ENCODE measurements at places on chromosomes 12 and 14. TPM values are rescaled to one million over a fixed set of nuclear protein-coding genes. Genes with fewer than 3 reads are reported as not detected.

- no peak for DNase-seq
These were observed 750.2 kb downstream of the TMEM121 start for GRCh38 chr14:106276326-106277267.

DNA sequence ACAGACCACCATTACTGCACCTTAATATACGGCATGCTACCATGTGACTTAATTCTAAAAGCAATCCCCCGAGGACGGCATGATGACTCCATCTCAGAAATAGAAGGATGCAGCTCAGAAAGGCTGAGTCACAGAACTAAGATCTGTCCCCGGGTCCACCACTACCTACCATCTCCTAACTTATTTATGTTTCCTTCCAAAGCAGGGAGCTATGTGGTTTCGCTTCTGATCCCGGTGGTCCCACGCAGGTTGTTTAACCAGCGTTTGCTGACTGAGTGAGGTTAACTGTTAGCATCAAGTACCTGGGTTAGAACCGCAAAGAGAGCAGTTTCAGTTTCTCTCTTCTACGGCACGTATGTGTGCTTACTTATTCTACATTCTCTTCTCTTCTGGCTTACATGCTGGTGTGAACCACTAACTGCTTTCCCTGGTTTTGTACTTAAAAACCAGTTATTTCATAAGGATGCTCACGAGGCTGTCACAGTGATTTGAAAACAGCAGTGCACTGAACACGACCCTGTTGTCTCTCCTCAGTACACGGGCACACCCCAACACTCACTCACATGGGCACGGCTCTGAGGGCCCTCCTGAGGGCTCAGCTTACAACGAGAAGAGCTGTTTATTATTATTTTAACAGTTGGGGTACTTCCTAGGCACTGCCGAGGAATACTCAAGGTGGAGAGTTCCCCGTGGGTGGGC, 66.7 kb downstream of the CCDC88C start:
- DNase-seq: no peak

DNA sequence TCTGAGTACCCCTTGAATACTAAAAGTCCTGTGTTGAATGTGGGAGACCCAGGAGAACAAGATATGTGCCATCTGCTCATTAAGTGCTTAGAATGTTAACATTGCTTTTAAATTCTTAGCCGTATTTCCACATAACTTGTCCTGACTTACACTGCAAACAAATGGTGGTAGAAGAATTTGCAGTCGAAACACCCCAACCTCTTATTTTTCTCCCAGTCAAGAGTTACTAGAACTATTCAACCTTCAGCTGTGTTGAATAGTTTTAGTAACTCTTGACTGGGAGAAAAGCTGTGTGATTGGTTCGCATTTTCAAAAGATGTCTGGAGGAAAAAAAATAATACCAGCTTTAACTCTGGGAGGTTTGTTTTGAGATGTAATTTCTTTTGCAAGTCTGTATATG, 7.6 kb upstream of the SPX start:
- DNase-seq: no peak

DNA sequence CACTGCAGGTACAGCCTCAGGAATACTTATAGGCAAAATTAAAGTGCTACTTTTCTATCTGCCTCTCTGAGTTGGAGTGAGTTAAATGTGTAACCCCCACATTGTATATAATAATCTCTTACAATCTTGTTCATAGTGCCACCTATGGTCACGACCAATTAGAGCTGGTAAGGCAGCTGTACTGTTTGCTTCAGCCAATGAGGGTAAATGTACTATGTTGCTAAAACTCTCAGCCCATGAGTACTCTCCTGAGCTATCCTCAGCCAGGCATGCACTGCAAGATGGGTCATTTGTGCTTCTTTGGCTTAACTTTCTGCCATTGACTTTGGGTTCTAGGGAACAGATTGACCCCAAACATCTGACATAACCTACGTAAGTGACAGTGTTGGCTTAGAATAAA, 15.0 kb upstream of the MDM2 start:
- DNase-seq: no peak

GRCh38 chr12:29961231-29961630, 177.5 kb upstream of the TMTC1 start:
- no peak for DNase-seq

GRCh38 chr12:20436316-20436715, 68.0 kb downstream of the PDE3A start:
- no peak for DNase-seq

DNA sequence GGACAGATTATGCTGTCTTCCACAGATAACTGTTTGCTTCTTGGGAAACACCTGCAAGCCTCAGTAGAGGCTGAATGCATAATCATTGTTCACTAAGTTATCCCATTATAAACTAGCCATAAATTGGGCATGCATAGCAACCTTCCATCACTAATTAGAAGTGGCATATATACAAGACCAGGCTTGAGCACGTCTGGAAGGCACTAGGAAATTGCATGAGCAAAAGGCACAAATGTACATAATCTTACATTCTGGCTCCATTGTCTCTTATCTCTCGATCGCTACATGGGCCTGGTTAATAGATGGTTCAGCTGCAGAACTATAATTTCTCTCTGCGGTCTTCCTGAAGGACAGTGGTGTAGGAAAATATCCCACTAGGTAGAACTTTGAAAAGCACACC, 679.2 kb downstream of the RPL10L start:
- DNase-seq: no peak

- no peak for DNase-seq
These were observed 24.4 kb downstream of the MSRB3 start for GRCh38 chr12:65302891-65303290.

- DNase-seq: no peak
These were observed 24.6 kb upstream of the BCL7A start for GRCh38 chr12:121996945-121997612.

DNA sequence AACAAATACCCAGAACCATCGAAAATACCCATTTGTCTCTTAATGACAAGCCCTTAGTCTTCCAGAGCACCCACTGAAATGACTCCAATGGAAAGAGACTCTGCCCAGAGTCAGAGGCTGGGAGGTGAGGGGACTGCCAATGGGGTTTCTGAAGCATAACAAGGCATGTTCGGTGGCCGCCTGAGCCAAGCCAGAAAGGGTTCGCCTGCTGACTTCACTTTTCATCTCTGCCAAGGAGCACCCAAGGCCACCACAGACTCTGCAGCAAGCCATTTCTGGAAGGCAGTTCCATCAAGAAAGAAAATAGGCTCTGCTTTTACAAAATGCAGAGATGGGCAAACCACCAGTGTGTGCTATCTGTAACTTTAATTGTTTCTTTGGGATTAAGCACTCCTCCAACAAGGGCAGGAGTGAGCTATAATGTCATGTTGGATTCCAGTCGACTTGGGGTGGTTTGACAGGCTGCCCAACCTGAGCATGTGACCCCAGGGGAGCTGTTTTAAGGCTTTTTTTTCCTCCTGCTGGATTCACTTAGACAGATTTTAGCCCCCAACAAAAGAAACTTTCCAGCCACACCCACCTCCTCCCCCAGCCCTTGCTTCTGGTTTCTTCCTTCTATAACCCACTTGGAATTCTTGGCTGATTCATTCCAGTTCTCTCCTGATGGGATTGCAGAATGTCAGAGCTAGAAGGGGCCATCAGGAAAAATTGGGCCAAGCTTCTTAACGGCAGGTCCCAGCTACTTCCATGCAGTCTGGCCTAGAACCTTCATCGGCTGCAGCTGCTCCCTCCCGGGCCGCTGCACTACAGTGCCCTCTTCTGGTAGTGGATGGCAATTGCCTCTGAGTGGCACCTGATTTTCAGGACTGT, 24.1 kb downstream of the CKAP4 start:
- DNase-seq: no peak

GRCh38 chr14:26996246-26996645, 398.4 kb upstream of the NOVA1 start:
- no peak for DNase-seq

DNA sequence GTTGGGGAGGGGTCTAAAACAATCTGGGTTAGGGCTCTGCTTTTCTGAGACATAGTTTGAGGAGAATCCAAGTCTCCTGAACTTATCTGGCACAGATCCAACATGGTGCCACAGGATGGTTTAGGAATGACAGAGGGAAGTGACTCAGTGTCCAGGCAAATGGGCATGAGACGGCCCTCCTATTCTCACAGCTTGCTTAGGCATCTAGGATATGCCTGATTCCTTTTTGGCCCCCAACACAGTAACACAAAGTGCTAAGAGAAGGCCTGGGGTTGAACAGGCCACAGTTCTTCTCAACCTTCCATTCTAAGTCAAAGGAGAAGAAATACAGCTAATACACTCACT, 117.7 kb downstream of the ZFP36L1 start:
- DNase-seq: no peak

GRCh38 chr12:77116277-77116676, 50.9 kb upstream of the E2F7 start:
- DNase-seq: no peak

DNA sequence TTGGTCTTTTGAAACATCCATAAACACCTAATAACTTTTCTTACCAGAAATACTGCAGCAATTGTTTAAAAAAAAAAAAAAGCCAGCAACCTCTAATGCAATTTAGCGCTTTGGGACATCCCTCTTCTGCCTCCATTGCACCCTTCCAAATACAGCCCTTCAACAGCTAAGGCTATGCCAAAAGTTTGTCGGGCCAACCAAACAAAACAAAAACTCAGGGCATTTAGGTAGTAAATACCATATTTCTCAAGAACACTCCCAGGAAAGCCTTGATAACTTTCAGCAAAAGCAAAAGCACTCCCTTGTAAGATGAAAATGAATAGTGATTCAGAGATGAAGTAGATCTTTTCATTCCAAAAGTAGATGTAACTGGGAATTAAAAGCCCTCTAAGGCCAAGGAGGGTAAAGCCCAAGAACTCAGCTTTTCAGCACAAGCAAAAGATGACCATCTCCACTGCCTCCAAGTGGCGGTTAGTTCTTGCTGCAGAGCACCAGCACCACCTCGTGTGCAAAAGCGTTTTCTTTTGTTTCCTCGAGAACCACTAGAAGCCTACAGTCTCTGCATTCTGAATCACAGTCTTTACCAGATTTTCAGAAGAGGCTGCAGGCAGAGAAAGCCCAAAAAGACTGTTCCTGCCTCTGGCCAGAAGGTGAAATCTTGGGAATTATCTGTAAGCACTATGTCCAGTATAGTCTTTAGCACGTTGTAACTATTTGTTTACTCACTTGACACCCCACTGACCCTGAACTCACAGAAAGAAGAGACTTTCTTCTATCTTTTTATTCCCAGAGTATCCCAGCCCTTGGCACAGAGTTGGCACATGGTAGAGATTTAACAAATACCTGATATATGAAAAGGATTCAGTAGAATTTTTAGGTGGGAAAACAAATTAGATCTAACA, 53.1 kb downstream of the SIX6 start:
- peak; percentile 46 for DNase-seq

GRCh38 chr12:563250-563781, 99.9 kb downstream of the NINJ2 start:
- no peak for DNase-seq

- peak; percentile 40 for DNase-seq
These were observed 7.1 kb upstream of the ARL1 start for GRCh38 chr12:101414533-101415119.

- no peak for DNase-seq
These were observed 284.7 kb downstream of the DUSP6 start for GRCh38 chr12:89067421-89068187.

DNA sequence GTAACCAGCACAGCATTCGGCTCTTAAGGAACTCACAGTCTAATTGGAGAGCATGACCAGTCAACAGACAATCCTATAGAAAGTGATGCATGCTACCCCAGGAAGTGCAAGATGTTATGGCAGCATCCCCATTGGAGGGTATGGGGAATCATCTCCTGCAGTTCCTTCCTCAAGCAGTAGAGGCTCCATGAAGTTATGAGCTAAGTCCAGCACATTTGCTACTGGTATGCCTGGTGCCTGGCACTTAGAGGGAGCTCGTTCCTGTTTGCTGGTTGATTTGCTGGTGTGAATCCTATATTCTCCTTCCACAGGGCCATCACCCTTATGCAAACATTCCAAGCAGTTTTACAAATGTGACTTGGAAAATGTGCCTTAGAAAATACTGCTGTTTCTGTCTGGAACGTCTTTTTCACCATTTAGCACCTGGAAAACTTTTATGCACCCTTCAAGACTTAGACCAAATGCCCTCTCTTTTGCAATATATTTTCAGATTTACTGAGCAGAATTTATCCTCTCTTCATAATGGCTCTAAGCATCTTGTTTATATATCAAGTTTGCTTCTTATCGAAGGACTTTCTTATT, 136.1 kb upstream of the WSCD2 start:
- no peak for DNase-seq

ADGRD1 gene
- 74.1 TPM for polyA plus RNA-seq

MYF5 gene
- not detected for polyA plus RNA-seq

CSRP2 gene
- 109 TPM for polyA plus RNA-seq

ATN1 gene
- 133 TPM for polyA plus RNA-seq

Data from left renal pelvis (tissue), 4 donors.